M059J (cell line): ENCODE measurements at places on chromosomes 4 and X.
A peak's percentile ranks its signal among the peaks of the same experiment; 100 is the strongest.

- DNase-seq, result no peak
Measured at GRCh38 chr4:150219841-150220240, 141.6 kb downstream of the DCLK2 start.

- no peak for DNase-seq
Measured at GRCh38 chr4:112201915-112202505, 29.6 kb upstream of the AP1AR start.

DNA sequence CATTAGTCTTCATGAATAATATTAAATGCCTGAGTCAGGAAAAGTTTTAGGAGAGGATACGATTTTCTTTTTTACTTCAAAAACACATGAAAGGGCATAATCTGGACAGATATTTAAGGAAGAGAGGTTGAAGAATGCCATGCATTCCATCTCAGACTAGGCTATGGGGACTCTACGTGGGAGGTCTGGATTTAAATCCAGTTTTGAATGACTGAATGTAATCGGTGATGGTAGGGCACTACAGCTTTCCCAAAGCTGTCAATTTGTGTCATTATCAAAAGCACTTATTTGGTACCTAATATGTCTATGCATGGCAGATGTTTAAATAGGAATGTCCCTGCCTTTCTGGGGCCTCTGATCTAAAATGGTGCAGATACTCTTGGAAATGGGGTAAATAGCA, 59.3 kb upstream of the RPL34 start:
- no peak for DNase-seq

GRCh38 chr4:87631668-87632067, 18.4 kb upstream of the DMP1 start:
- no peak for DNase-seq

- no peak for DNase-seq
Measured at GRCh38 chrX:148457279-148457678, 43.1 kb upstream of the AFF2 start.

DNA sequence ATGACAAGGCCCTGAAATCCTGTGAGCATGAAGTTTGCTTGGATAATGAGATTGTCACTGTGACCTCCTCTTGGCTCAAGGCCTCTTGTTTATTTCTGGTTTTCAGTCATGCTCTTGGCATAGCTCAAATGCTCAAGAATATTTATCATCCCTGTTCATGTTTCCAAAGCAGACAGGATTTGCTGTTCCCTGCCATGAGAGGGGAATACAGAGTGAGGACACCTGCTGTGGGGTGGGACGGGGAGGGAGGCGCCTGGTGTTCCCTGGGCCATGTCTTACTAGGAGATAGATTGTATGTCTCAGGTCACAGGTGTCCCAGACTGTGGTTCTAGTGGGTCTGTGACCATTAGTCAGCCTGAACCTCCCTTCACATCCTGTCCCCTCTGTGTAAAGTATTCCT, 34.9 kb upstream of the SH3RF1 start:
- peak; percentile 44 for DNase-seq

DNA sequence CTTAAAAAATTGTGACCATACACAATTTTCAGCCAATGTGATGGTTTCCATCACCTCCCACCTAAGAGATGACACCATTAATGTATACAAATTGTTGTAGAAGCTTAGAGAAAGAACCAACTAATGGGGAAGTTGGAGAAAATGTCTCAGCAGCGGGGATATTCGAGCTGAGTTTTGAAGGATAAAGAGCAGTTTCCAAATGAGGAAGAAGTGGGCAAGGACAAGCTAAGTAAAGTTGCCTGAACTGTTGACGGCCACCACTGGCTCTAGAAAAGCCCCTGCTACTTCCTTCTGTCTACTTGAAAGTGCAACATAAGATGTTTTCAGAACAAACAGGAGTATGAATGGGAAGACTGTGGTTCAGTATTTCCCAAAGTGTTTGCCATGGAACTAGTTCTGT, 92.0 kb downstream of the CHRNA9 start:
- no peak for DNase-seq

- peak; percentile 35 for DNase-seq
Measured at GRCh38 chrX:112760697-112761096, 79.9 kb downstream of the AMOT start.
